Kasumi-1 (cell line): ENCODE measurements at places on chromosomes 2 and 18.
A peak's percentile ranks its signal among the peaks of the same experiment; 100 is the strongest.

DNA sequence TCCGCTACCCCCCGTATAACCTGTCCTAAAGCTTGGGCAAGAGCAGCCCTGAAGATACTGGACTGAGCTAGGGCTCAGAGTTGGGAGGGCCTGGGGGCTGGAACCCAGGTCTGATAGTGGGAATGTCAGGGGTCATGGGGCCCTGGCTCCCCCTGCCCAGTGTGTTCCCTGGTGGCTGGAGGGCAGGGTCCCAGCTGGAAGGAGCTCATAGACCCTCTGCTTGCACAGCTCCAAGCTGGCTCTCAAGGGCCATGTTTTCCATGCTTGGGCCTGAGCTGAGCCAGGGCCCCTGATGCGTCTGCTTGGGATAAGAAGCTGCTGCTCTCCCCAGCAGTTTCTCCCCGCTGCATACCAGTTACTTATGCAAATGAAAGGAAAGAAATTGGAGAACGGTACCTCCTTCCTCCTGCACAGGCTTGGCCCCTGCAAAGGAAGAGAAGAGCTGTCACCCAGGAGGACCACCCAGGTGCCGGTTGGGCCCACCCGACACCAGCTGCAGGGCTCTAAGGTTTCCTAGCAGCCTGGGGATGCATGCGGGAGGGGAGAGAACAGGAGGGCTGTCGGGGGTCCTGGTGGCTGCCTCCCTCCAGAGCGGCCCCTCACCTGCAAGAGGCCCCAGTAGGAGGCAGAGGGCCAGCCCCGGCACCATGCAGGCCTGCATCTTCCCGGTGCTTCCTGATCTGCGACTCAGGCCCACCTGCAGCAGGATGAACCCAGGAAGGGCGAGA lies 628 bp downstream of the OTOS start:
- DNase-seq = no peak

GRCh38 chr2:33210626-33211025 lies 263.9 kb downstream of the LTBP1 start:
- DNase-seq = peak; percentile 50

- no peak for DNase-seq
Measured at GRCh38 chr2:178542569-178542968, 62.3 kb downstream of the PLEKHA3 start.

DNA sequence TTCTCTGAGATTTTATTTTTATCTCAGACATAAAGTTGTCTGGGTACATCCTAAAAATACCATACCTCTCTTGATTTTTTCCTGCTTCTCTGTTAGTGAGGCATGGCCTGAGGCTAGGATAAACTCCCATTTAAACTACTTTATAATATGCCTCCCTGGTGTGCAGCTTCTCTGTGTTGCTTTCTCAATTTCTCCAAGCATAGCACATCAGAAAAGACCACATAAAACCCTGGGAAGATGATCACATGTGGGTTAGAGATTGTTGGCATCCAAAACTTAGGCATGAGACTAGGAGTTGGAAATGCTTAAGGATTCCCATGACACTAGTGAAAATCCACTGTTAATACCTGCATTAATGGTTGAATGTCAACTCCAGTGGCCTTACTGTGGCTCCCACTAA lies 254.6 kb downstream of the RND3 start:
- DNase-seq = no peak

DNA sequence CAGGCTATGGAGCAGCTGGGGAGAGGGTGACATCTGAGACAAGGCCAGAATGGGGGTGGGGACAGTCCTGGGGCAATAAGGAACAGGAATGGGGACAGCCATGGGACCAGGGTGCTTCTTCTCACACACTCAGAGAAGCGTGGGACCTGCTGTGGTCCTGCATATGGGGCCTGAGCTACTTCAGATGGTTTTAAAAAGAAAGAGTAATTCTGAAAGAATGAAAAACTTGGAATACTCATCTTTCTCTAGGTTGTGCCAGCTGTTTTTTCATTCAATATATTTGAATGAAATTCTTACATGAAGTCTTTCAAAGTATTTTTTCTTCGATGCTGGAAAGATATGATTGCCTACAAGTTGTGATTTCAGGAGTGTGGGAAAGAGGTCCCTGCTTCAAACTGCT lies 227.5 kb upstream of the APCDD1 start:
- DNase-seq = no peak

DNA sequence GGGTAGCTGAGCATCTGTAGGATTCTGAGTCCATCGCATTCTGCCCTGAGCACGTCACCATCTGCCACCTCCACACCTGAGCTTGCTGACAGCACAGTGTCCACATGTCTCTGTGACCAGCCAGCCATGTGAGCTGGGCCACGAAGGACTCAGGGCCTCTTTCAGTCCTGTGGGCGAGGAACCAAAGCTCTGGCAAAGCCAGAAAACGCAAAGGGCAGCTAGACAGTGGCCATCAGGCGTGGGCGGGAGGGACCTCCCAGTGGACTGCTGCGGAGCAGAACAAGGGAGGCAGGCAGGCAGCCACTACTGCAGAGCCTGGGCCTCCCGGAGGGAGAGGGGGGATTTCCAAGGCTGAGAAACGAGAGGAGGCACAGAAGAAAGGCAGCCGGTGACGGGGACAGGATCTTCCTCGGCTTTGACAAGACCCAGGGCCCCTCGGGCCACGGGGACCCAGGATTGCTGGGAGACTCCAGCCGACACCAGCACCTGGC lies 274.6 kb upstream of the SALL3 start:
- no peak for DNase-seq
